ENCODE measurements at places on chromosomes 4 and X.

- no peak for DNase-seq
Observed at GRCh38 chrX:73922856-73923455, 360.0 kb downstream of the CHIC1 start.

DNA sequence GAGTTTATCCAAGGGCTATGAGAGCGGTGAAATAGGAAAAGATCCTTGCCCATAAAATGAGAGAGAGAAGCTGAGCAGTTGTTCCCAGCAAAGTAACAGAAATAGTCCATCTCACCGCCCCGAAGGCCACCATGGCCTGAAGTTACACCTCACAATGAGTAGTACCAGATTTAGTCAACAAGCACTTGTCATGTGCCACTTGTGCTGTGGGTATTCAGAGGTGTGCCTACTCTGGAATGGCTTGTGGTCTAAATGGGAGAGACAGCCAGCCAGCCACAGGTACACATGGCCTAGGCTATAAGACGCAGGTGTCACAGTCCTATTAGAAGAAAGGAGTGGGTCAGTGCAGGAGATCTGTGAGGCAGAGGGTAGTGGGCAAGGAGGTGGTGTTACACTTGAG lies 54.6 kb upstream of the MAP3K15 start:
- no peak for DNase-seq

DNA sequence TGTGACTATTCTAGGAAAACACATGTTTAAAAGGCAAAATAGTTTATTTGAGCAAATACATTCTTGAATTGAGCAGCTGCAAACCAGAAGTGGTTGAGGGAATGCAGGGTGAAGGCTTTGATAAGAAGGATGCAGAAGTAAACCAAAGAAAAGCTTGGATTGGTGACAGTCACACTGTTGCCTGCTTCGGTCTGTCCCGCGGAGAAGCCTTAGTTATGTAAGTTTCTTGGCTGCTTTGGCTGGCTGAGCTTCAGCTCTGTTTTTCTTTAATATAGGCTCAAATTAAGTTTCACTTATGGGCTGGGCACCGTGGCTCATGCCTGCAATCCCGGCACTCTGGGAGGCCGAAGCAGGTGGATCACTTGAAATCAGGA lies 67.6 kb downstream of the FAM53A start:
- DNase-seq: no peak

DNA sequence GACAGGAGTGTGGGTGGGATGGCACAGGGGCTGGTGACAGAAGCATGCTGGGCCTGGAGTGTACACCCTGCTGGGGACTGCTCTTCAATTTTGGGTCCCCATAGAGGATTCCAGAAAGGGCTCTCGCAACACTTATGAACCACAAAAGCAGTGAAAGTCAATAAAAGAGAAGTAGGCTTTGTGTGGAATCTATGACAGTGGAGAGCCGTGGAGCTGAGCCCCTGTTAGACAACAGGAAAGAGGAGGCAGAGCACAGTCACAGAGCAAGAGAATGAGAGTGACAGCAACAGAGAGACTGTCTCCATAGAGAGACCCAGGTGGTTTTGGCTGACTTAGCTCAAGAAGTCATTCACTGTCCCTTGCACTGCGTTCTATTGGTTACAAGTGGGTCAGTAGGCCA lies 135.1 kb upstream of the ATP6AP2 start:
- DNase-seq: no peak

GRCh38 chrX:3191201-3191600 lies 149.9 kb downstream of the ARSF start:
- no peak for DNase-seq

DNA sequence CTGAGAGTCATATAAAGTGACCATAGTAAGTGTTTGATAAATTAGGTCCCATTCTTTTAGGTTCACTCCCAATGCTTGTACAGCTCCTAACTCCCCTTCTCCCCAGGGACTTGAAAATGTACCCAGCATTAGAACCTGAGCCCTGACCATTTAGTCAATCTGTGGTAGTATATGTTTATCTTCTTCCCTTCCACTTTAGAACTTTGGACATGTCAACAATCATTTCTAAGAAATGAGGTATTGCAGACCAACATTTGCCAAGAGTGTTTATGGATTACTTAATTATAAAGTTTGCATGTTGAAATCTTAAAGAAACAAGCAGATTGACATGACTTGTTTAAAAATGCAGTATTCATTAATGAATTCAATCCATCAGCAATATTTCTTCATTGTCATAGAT lies 26.0 kb downstream of the AFM start:
- DNase-seq: no peak

DNA sequence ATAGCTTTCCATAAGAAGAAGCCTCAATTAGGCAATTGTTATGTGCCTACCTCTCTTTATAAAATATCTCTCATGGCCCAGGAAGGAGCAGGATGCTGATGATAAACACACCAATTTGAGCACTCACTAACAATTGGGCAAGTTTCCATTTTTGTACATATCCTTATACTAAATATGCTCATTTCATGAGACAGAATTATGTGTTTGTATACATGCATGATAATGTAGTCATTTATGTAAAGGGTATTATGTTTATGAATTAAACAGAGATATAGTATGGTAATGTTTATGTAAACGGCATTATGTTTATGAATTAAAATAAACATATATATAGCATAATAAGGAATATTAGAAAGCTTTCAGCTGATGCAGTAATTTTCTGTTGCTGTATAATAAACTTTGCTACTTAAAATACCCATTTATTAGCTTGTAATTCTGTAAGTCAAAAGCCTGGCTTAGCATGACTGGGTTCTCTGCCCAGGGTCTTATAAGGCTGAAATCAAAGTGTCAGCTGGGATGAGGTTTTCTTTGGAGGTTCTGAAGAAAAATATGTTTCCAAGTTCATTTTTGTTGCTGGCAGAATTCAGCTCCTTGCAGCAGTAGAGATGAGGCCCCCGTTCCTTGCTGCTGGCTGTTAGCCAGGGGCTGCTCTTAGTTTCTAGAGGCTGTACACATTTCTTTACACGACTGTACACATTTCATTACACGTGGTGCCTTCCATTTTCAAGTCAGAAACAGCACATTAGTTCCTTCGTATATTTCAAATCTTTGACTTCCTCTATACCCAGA lies 89.0 kb downstream of the GLRA2 start:
- no peak for DNase-seq

- no peak for DNase-seq
Observed at GRCh38 chr4:132998585-132999230, 150.4 kb upstream of the PCDH10 start.

DNA sequence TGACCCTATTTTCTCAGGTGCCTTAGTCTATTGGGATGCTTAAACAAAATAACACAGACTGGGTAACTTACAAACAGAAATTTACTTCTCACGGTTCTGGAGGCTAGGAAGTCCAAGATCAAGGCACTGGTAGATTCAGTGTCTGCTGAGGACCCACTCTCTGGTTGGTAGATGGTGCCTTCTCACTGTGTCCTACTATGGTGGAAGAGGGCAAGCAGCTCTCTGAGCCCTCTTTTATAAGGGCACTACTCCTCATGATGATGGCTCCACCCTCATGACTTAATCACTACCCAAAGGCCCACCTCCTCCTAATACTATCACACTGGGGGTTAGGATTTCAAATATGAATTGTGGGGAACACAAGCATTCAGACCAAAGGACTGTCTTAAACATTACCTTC lies 11.8 kb downstream of the SMIM14 start:
- DNase-seq: no peak

- no peak for DNase-seq
Observed at GRCh38 chr4:2878346-2878745, 34.7 kb downstream of the ADD1 start.

- no peak for DNase-seq
Observed at GRCh38 chr4:107994894-107995293, 5.2 kb downstream of the HADH start.

- no peak for DNase-seq
Observed at GRCh38 chr4:76354517-76355473, 48.3 kb downstream of the STBD1 start.

DNA sequence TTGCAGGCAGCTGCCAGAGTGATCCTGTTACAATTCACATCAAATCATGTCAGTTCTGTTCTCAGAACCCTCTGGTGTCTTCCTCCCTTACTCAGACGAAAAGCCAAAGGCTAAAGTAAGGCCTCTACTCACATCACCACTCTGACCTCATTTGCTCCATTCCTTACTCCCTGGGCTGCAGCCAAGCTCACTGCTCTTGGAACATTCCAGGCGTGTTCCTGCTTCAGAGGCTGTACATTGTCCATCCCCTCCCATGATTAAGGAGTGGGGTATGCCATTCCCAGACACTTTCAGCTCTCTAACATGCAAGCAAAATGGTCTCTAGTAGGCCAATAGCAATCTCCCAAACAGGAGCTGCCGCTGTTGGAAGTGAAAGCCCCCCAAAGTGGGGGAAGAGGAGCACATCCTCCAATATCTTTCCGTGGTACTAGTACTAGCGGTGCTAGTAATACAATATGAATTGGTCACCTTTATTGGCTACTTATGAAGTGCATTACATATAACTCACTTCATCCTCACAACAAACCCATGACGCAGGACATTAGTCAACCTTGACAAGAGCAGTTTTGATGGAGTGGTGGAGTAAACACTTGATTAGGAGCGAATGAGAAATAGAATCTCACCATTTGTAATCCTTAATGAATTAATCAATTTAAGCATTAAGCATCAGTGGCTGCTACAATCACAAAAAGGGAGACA lies 15.0 kb downstream of the GAB3 start:
- DNase-seq: no peak

DNA sequence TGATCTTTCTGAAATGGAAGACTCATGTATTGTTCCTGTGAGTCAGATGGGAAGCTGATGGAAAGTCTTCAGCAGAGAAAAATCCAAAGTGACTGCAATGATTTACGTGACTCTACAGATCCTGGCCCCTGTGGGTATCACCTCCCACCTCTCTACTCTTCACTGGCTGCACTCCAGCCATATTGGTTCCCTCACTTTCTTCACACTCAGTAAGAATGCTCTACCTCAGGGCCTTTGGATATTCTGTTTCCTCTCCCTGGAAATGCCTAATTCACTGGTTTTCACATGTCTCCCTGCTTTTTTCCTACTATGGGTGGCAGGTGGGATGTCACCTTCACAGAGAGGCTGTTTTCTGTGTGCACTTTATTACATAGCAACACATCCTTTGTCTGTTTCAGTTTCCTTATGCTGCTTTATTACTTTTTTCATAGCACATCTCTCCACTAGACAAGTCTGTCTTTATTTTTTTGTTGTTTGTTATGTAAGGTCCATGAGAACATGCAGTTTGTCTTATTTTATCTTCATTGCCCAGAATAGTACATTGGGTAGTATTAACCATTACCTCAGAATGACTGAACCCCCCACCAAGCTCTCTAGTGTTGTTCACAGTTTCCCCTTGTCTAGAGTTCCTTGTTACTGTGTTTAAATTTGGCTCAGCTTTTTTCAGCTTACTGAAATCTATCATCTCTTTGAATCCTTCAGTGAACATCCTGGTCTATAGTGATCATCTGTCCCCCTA lies 57.6 kb upstream of the CLNK start:
- no peak for DNase-seq

- DNase-seq: no peak
Observed at GRCh38 chr4:5619913-5620625, 88.3 kb downstream of the EVC2 start.

- no peak for DNase-seq
Observed at GRCh38 chr4:19803406-19803805, 448.3 kb upstream of the SLIT2 start.

DNA sequence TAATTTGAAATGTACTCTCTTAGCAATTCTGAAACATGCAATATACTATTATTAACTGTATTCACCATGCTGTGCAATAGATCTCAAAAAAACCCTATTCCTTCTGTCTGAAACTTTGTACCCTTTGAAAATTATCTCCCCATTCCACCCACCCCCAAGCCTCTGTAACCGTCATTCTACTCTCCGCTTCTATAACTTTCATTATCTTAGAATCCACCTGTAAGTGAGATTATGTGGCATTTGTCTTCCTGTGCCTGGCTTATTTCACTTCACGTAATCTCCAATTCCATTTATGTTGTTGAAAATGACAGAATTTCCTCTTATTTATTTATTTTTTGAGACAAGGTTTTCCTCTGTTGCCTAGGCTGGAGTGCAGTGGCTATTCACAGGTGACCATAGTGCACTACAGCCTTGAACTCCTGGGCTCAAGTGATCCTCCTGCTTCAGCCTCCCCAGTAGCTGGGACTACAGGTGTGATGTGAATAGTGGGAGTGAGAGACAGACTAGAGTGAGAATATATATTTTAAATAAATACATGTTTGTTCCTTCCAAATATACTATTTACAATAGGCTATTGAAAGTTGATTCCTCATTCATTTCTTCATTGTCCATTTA lies 30.5 kb downstream of the VSIG4 start:
- DNase-seq: no peak

DNA sequence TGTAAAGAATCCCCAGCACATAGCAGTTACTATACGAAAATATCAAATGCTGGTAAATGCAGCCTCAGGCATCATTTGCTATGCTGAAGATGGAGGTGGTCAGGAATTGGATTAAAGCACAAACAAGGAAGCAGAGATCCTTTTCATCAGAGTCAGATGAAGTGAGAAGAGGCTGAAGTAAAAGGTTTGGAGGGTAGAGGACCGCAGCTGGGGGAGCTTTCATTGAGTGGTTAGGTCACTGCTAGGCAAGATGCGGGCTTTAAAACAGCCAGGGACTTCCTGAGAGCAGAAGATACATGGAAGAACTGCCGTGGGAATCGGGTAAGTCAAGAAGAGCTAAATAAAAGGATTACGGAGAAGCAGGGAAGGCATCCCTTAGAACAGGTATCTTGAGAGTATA lies 351.4 kb downstream of the UNC5C start:
- no peak for DNase-seq

GRCh38 chr4:155025762-155026457 lies 182.5 kb upstream of the NPY2R start:
- DNase-seq: no peak

GRCh38 chr4:105504744-105505143 lies 30.9 kb upstream of the PPA2 start:
- no peak for DNase-seq

DNA sequence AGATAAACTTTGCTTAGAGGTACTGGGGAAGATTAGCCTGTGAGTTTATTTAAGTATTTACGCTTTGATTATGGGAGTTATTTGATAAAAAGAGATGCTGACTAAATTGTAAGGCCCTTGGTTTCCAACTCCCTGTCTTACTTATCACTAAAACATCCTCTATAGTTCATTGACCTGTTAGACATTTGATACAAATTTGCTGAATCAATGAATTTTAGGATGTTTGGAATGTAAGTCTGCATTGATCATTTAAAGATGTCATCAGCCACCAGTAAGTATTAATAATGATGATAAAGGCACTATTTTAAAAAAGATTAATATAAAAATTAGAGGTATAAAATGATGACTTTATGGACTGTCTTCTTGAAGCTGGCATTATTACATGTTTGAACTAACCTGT lies 340.6 kb downstream of the SPRY1 start:
- DNase-seq: no peak

DNA sequence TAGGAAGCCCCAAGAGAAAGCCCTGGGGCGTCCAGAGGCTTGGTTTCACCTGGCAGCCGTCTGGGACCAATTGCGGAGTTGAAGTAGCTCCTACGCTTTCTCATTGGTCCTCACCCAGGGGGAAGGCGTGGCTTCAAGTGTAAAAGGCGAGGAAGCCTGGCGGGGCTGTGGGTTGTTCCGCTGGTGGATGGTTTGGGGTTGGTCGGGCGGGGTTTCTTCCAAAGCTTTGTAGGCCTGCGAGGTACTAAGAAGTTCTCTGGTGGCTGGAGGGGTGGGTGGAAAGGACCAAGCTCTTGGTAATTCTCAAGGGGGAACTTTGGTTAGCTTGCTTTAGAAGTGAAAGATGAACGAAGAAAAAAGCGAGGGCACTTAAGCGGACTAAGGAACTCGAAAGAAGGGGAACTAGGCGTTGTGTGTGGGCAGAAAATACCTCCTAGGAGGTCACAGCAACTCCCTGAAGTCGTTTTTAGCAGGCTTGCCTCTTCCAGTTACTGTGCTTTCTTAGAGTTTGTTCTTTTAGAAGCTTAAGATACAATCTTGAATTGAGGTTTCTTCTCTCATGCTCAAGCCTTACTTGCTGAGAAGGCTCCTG lies 36.6 kb downstream of the CCNG2 start:
- DNase-seq: peak; percentile 67

All from activated CD4-positive, alpha-beta T cell treated with anti-CD3 and anti-CD28 coated beads, Interleukin-2, amount 50 U/mL, for 4 hours (primary cell).